ENCODE measurements at places on chromosomes 2 and 18. TPM values are rescaled to one million over a fixed set of nuclear protein-coding genes. Genes with fewer than 3 reads are reported as not detected.

Gene CEBPZ
- 34.0 TPM for total RNA-seq

GRCh38 chr2:31000970-31001369 is 137.3 kb downstream of the GALNT14 start:
- no peaks in the 10 kb centered on the region for H3K4me1 ChIP-seq
- H3K4me3 ChIP-seq = no peak overlapping the region
- no peak for DNase-seq
- no peak overlapping the region for H3K27ac ChIP-seq

Gene CRYGD
- not detected for total RNA-seq

GRCh38 chr2:83168377-83168776 is 1290.7 kb downstream of the SUCLG1 start:
- no peak overlapping the region for H3K4me3 ChIP-seq
- no peak overlapping the region for H3K27ac ChIP-seq
- no peak for DNase-seq
- H3K4me1 ChIP-seq = peaks cover 3% of the 10 kb centered on the region

Gene CRYGB
- total RNA-seq = not detected

Gene FAM168B
- 118 TPM for total RNA-seq

Gene ALK
- total RNA-seq = not detected

- no peak overlapping the region for H3K27ac ChIP-seq
- H3K4me3 ChIP-seq = no peak overlapping the region
- no peaks in the 10 kb centered on the region for H3K4me1 ChIP-seq
- H3K27me3 ChIP-seq = no peaks in the 10 kb centered on the region
Measured at GRCh38 chr2:235518322-235519090, 24.7 kb downstream of the AGAP1 start.

DNA sequence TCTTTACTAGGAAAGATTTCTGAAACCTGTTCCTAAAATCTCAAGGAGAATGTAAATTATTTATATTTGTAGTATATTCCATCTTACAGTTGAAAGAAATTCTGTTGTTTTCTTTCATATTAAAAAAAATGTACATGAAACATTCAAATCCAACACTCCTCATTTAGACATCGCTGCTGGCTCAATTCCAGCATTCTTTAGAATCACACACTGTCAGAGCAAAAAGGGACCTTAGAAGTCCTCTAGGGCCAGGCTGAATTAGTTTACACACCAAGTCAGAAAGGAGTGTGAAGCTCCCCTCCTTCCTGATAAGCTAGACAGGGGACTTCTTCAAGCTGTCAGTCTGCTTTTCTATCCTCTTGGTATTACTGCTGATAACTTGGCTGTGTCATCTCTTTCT is 158.6 kb upstream of the LTBP1 start:
- H3K4me1 ChIP-seq = no peaks in the 10 kb centered on the region
- H3K4me3 ChIP-seq = no peak overlapping the region
- H3K27ac ChIP-seq = no peak overlapping the region
- H3K36me3 ChIP-seq = 0 out of 2 replicates have a peak, but pooled peaks cover 1% of the 10 kb centered on the region
- no peaks in the 10 kb centered on the region for H3K27me3 ChIP-seq

DNA sequence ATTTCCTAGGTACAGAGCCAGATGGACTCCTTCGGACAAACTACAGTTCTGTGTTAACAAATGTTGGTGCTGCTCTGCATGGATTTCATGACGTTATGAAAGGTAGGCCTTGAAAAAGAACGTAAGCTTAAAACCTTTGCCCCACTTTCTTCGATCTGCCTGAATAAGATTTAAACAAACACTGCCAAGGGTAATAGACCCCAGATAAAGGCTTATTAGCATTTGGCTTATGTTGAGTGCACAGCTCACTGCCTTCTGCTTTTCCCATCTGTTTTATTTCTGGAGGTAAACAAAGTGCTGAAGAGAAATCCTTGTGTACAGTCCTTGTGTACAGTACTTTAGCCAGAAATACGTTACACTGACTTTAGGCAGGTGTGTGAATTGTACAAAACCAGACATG is 50.0 kb upstream of the STON1 start:
- H3K4me1 ChIP-seq = no peaks in the 10 kb centered on the region
- H3K4me3 ChIP-seq = no peak overlapping the region
- no peak for DNase-seq

GRCh38 chr2:186721956-186722355 is 28.1 kb downstream of the FAM171B start:
- DNase-seq = no peak
- H3K27me3 ChIP-seq = no peaks in the 10 kb centered on the region
- H3K27ac ChIP-seq = no peak overlapping the region
- no peak overlapping the region for H3K4me3 ChIP-seq
- no peaks in the 10 kb centered on the region for H3K36me3 ChIP-seq

Gene CPO
- not detected for total RNA-seq

Gene LOXL3
- total RNA-seq = 52.4 TPM
